ENCODE measurements at places on chromosomes 13 and 19. TPM values are rescaled to one million over a fixed set of nuclear protein-coding genes. Genes with fewer than 3 reads are reported as not detected.

Gene ZNF560
- 0.16 TPM for total RNA-seq

GRCh38 chr19:55632463-55632834 is 8.1 kb upstream of the ZNF784 start:
- no peak for DNase-seq

Gene PLIN4
- 89.8 TPM for total RNA-seq

GRCh38 chr19:7808108-7808507 is 21.9 kb upstream of the EVI5L start:
- no peak for DNase-seq

Gene ZNF99
- total RNA-seq = 0.11 TPM

Gene STAP2
- total RNA-seq = 0.83 TPM

DNA sequence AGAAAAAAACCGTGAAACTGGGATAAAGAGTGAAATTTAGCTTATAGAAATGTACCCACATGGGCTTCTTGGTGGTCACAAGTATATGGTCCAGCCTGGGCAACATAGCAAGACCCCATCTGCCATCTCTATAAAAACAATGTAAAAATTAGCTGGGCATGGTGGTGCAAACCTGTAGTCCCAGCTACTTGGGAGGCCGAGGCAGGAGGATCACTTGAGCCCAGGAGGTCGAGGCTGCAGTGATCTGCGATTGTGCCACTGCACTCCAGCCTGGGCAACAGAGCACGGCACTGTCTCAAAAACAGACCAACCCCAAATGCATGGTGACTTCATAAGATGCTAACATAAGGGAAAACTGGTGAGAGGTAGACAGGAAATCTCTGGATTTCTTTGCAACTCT is 54.4 kb downstream of the GNG7 start:
- no peak for DNase-seq

GRCh38 chr19:30686176-30686820 is 314.1 kb downstream of the ZNF536 start:
- no peak for DNase-seq

- DNase-seq = no peak
Measured at GRCh38 chr13:71867131-71867814, at the start of gene DACH1. TSS of gene DACH1 (minus strand) at chr13:71867204.

- no peak for DNase-seq
Measured at GRCh38 chr13:46536341-46536740, 16.6 kb upstream of the LRCH1 start.

- DNase-seq = no peak
Measured at GRCh38 chr19:16296713-16297112, 27.9 kb upstream of the KLF2 start.

Gene EGLN2
- total RNA-seq = 48.4 TPM

DNA sequence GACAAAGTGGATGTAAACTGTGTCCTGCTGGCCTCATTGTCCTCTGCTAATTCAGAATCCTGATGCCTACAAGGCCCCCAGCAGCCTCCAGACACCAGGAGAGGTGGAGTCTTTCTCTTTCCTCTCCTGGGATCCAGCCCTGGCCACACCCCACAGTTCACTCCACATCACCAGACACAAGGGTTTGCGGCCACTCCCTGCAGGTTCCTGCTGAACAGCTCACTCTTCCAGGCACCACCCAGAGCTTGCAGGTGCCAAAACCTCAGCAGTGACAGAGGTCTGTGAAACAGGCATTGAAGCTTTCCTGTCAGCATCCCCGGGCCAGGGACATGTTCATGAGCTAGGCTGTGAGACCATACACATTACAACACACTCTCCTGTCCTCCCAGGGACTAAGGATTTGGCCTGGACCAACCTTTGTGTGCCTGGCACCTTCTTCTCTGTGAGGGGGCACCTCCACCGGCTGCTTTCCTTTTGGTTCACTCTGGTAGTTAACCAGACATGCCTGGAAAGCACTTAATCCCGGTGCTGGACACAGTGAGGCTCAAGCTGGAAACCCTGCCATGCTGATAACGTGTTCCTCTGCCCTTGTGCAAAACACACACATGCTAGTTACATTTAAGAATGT is 11.1 kb upstream of the ATP12A start:
- DNase-seq = no peak

DNA sequence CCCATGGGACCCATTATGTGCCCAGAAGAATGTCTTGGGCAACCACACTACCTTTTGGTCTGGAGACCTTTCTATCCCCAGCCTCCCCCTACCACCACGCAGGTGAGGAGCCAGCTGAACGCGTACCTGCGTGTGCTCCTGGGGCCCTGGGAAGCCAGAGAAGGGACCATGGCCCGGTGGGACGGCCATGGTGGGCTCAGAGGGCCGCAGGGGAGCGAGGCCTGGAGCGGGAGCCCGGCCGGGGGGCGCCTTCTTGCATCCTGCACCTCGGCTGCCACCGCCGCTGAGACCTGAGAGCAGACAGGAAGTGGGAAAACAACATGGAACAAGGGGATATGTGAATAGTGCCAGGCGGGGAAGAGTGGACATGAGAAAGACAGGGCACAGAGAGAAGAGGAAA is 2.3 kb downstream of the DYRK1B start:
- DNase-seq = peak; percentile 31

DNA sequence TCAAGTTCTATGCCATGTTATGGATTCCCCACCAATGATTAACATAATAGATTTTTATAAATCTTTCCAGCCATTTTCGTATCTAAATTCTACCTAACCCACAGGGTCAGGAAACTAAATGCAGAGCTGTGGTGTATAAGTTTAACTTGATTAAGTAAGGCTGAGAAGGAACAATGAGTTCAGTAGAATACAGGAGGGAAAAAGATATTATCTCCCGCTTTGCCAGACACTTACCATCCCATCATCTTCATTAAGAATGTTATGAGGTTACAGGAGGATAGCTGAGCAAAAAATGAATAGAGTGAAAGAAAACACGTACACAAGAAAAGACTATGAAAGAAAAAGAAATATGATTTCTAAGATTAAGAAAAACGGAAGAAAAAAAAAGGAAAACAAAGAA is 27.1 kb downstream of the N4BP2L2 start:
- DNase-seq = no peak

All from cardiac septum (tissue), 1 donor.